ENCODE measurements at places on chromosomes 3 and 15.

DNA sequence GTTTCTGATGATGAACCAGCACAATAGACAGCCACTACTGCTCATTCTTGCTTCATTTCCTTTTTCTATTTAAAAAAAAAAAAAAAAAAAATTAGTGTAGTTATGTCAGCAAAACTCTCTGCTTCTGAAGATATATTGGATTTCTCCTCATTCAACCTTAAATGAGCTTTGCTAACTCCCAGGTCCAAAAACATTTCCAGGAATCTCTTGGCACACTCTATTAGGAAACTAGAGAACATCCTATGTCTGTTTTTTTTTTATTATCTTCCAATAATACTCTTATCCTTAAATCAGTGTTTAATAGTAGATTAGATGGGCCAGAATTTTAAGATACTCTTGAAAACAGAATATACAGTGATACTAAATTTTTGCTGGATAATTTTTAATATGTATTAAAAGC is 398.0 kb downstream of the NAALADL2 start:
- no peak for DNase-seq

DNA sequence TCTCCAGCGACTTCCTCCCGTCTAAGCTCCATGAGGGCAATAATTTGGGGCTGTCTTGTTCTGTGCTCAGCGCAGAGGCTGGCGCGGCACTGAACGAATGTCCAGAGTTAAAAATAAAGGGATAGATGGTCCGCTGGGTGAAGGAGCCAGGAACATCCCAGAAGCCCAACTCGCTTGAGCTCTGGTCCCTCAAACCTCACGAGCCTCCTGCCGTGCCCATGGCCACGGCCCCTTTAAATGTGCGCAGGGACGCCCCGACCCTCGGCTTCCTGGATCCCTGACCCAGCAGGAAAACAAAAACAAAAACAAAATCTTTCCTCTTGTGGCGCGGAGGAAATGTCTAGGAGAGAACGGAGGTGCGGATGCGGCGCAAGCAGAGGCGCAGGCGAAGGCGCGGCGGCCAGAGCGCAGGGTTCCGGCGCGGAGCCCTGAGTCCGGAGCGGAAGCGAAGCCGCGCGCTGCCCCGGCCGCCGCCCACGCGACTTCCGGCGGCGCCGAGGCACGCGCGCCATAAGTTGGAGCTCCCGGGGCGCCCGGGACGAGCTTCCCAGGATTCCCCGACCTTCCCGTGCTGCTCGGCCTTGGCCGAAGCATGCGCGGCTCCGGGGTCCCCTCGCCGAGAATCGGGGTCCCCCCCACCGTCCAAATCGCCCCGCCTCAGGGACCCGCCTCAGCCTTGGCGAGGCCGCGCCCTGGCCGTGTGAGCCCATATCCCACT is 52.9 kb upstream of the WNT7A start:
- DNase-seq = no peak

DNA sequence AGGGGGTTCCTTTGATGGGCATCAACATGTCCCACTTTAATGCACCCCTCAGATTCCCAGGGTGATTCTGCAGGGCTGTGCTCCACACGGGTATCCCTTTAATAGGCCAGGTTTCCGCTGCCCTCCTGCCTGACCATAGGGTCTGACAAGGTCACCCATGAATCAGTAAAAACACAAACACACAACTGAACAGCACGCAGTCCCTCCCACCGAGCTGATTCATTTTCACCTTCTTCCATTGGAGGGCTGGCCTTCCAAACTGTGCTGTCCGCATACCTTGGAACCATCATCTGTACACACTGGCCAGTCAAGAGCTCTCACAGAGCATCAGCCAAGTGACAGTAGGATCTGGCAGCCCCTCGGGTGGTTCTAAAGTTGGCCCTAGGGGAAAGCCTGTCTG is 93.7 kb downstream of the FBLN2 start:
- DNase-seq = no peak

DNA sequence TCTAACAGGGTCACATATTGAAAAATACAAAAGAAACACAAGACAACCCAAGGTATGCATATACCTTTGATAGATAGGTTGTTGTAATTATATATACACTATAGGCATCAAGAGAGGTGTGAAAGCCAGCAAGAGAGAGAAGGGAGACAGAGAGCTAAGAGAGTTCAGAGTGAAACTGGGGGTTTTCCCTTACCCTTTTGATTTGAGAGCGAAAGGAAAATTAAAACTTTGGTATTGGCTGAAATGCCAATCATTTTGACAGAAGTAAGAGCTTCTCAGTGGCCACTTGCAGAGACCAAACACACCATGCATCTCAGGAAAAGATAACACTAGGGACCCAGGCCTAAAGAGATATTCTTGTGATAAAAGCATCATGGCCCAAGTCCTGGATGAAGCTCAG is 183.6 kb downstream of the SHOX2 start:
- no peak for DNase-seq

GRCh38 chr15:39215015-39215414 is 365.9 kb upstream of the THBS1 start:
- no peak for DNase-seq

DNA sequence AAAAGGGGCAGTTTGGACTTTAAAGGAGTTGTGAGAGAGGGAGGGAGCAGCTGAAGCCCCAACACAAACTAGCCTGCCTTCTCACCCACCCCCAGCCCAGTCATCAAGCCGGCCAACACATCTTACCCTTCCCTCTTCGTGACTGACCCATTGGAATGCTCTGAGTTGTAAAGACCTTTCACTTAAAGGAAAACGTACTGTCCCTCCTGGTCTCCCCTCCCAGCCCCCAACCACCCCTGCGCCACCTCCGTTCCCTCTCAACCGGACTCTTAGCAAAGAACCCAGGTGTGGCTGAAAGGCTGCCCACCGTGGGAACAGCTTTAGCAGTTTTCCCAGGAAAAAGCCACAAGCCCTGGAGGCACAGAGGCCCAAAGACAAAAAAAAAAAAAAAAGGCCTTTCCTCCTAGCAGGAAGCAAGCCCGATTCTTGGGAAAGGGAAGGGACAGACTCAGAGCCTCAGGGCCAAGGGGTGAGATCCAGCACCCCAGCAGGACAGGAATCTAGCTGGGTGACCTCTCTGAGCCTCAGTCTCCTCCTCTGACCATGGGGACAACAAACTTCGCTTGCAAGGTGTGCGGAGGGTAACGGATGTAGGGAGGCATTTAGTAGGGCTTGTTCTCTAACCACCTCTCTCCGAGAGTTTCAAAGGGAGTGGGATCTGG is 2.4 kb downstream of the CYP11A1 start:
- no peak for DNase-seq

- DNase-seq = no peak
Measured at GRCh38 chr3:153060346-153060745, 101.7 kb upstream of the RAP2B start.

- no peak for DNase-seq
Measured at GRCh38 chr3:34584971-34585370, 786.5 kb downstream of the PDCD6IP start.

DNA sequence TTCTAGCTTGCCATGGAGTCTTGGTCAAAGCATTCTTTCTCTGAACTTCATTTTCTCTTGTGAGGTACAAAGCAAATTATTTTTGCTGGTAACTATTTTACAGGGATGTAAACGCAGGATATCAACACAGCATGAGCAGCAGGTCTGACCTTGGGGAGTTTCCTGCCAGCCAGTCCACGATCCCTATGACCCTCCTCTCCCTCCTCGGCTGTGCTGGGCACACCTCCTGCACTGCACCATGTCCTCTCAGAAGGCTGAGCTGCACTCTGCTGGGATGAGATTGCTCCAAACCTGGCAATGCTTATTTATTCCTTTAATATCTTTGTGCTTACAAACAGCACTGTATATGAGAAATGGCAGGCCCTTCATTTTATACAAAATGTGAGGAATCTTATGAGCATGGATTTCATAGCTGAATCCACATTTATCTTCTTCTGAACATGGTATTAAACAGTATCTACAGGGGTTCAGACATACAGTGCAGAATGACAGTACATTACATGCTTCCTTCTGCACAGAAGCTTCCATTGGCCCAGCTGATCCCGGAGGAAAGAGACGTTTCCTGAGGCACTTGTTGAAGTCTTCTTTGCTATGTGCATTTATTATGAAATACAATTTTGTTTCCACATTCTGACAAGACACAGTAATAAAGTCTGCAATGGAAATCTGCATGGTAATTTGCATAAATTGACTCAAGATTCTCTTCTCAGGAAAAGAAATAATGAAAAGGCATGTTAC is 41.2 kb downstream of the RAB6B start:
- no peak for DNase-seq

DNA sequence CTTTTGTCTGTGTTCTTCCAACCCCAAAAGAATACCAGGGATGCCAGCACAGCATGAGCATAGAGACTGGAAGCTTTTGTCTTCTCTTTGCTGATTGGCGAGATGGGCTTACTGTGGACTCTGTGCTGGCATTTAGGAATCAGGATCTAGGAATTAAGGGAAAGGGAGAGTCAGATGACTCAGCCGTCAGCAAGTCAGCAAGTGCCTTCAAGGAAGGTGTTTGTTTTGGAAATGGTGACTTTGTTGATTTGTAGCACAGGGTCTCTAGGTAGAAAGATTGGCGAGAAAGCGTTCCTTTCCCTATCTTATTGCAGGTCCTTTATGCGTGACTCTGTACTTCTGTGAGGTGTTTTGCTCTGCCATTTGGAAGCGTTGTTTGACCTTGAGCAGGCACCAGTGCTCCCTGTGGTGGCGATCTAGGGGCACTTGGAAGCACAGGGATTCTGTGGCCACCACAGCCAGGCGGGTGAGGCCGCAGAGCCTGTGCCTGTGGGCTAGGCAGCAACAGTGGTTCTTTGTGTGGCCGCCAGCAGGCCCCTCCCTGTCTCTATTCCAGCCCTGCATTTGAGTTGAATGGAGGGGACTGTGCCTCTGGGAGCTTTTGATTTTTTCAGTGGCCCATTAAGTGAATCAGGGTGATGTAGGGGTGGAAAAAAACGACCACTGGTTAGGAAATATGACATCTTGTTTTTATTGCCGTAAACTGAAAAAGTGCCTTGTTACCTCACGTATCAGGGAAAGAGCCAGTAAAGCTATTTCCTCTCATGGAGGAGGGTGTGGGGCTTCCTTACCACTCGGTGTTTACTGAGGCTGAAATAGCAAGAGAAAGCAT is 19.0 kb downstream of the FAN1 start:
- DNase-seq = no peak

DNA sequence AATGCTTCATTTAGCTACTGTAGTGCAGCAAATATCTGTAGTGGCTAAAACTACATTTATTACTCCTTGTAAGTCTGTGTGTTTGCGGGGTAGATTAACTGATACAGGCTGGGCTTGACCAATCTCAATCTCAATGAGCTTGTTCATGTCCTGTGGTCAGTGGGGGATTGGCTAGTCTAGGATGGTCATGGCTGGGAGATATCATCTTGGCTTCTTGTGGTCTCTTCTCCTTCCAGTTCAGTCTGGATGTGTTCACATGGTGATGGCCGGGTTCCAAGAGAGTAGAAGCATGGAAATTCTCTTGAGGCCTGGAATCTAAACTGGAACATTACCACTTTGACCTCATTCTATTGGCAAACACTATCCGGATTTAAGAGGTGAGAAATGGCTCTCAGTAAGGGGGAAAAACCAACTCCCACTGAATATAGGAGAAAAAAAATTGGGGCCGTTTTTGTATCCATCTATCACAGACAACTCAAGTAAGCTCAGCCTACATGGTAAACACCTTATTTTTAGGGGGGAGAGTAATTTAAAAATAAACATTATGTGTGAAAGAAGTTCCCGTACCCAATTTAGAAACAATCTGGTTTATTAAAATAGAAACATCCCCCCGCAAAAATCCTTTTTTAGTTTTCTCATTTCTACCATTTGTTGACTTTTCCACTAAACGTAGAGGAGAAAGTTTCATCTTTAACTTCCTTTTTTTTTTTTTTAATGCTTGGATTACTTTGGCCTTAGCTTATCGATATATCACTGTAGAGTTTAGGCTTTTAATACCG is 284.9 kb upstream of the TBC1D5 start:
- no peak for DNase-seq

- no peak for DNase-seq
Measured at GRCh38 chr15:88909956-88910831, 3.0 kb downstream of the MFGE8 start.

DNA sequence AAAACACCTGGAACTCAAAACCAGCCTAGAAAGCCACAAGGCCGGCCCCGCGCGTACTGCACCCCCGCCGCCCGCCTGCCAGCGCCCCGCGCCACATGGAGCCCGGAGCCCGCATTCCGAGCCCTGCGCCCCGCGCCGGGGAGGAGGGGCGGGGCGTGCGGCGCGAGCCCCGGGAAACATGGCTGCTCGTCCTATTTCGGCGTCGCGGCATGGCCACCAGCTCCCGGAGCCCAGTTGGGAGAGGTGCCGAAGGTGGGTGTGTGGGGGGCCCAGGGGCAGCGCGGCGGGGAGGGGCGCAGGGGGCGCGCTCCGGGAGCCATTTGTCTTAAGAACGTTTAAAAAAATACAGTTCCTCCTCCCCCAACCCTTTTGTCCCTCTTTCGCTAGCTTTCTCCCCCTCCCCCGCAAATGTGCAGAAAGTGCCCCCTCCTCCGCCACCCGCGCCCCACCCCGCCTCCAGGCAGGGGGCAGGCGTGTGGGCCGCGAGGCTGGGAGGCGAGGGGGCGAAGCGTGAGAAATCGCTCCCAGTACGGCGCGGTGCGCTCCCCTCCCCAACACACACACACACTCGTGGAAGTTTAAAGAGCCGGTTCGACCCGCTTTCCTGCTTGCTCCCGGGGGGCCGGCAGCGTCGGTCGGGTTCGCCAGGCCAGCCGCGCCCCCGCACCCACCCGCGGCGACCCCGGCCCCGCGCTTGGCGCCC is 2.5 kb downstream of the ANP32A start:
- DNase-seq = peak; percentile 29

DNA sequence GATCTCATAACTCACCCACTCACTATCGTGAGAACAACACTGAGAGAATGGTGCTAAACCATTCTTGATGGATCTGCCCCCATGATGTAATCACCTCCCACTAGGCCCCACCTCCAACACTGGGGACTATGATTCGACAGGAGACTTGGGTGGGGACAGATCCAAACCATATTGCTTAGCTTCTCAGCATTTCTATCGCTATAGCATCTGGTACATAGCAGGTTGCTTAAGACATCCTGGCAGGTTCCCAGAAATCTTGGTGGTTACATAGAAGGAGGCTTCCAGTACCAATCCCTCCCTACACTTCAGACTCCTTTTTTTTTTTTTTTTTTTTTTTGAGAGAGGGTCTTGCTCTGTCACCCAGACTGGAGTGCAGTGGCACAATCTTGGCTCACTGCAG is 487.8 kb downstream of the EDEM1 start:
- no peak for DNase-seq

DNA sequence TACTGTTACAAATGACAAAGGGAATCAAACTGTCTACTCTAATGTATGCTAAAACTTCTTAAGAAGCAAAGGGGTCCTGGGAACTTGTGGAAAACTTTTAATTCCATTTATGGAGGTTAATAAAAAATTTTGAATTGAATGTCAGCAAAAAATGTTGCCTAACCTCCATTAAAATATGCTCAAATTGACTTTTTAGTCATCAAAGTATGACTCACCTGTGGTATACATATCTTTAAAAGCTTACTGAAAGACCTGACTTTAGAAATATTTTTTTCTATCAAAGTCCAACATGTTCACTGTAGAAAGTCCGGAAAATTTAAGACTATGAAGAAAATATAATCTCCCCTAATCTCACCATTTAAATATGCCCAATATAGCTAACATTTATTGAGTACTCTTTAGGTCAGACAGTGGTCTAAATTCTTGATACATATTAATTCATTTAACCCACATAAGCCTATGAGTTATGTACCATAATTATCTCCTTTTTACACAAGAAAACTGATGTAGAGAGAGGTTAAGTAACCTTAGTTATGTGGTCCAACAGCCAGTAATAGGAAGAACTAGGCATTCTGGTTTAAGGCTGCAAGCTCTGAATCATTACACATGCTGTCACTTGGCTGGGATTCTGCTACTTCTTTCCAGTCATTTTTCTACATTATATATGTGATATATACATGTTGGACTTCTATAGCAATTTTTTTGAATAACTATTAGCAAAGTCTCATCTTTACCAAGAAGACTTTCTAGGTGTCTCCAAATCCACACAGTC is 83.6 kb downstream of the PDZRN3 start:
- DNase-seq = no peak

All from NCI-H1417 treated with DMSO at 0.1 percent for 48 hours (cell line).